ENCODE measurements at places on chromosomes 2 and 18.
A peak's percentile ranks its signal among the peaks of the same experiment; 100 is the strongest.

GRCh38 chr2:151905963-151906632, 77.9 kb upstream of the ARL5A start:
- DNase-seq, result no peak

DNA sequence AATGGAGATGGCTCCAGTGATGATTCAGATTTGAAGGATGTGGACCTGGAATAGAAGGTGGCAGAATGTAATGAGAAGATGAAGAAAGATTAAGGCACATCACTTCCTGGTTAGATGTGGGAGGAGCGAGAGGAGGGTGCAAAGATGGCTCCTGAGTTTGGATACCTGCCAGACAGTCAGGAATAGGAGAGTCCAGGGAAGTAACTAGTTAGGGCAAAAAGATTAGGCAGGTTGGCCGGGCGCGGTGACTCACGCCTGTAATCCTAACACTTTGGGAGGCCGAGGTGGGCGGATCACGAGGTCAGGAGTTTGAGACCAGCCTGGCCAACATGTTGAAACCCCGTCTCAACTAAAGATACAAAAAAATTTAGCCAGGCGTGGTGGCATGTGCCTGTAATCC, 5.6 kb downstream of the C2orf74 start:
- no peak for DNase-seq

DNA sequence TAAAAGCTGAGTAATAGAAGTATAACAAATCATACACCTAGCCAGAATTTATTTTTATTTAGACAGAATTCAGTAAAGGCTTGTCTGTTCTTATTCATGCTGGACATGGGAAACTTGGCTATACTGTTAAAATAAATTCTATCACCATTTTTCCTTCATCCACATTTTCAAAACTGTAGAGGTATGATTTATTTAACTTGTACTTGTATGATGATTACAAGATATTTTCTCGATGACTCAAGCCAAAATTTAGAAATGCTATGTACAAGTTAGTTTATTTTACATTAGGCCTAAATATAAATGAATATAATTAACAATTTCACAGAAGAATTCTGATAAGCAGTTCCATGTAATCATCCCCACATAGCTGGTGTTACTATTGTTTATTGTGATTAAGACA, 194.8 kb upstream of the DOK6 start:
- DNase-seq, result no peak

GRCh38 chr2:230946429-230947234, 21.6 kb upstream of the GPR55 start:
- DNase-seq, result no peak

DNA sequence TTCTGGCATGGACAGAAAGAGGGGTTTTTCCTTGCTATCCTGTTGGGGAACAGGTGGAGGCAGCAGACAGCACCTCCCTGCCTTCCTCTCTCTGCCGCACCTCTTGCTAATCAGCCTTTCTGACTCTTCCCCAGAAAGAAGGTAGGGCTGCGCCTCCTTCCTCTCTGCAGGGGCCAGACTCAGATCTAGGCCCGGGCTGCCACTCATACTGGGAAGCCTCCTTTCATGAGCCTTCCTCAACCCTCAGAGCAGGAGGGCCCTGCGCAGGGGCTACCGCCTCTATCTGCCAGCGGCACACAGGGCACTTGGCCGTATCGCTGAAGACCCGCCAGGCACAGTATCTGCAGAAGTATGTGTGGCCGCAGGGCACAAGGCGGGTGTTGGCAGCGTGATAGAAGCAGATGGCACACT, 7.1 kb downstream of the NEURL3 start:
- no peak for DNase-seq

DNA sequence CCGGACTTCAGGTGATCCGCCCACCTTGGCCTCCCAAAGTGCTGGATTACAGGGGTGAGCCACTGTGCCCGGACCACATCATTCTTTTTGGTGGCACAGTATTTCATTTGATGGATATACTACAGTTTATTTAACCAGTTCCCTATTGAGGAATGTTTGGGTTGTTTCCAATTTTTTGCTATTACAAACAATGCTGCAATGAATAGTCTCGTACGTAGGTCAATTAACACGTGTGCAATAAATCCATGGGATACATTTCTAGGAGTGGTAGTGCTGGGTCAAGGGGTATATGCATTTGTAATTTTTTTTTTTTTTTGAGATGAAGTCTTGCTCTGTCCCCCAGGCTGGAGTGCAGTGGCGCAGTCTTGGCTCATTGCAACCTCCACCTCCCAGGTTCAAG, 28.4 kb upstream of the XPO1 start:
- no peak for DNase-seq

DNA sequence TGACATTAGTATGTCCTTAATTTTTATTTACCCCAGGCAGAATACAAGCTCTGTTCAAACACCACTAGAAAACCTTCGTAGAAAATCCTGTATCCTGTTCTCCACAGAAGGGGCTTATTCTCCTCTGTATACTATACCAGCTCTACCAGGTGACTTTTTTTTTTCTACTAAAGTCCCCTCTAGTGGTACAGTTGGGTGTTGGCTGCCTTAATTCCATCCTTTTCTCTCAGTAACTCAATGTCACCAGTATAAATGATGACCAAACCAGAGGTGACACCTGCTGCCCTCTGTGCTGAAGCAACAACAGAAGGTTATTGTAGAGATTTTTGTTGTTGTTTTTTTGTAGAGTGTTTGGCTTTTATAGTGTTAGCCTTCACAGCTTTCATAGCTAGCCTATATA, 1322.0 kb downstream of the LRP1B start:
- DNase-seq, result no peak

DNA sequence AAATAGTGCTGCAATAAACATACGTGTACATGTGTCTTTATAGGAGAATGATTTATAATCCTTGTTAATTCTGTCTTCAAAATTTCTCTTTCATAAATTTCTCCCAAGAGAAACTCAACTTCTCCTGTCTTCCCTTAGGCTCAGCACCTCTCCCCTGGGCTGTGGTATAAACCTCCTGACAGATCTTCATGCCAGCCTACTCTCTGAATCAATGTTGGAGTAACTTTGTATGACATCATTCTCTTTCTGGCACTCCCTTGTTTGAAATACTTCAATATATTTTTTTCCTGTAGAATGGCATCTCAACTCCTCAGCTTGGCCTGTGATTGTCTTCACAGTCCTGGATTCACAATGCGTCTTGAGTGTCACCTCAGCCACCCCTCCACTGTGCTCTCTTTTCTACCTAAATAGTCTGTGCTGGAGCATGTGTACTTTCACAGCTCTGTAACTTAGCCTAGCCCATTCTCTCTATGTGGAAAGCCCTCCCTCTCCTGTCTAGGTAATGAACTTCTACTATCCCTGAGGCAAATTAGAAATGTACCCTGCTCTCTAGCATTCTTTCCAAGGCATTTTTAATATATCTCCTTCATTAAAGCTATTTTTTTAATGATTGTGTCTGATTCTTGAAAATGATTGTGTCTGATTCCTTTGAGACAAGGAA, 649.9 kb upstream of the FANCL start:
- no peak for DNase-seq

DNA sequence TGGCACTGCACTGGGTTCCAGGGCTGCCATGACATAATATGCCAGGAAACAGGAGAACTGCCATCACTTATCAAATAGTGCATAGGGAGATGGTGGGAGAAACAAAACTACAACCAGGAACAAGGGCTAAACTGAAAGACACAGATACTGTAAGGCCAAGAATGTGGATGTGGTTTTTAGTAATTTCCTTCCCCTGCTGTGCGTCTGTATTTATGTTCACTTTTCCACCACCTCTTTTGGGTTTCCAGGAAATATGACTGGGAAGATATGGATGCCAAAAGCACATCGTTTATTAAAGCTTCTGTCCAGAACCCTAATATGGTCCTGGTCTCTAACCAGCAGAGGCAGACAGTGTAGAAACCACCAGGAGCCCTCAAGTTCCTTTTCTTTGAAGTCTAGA, 759.7 kb upstream of the FANCL start:
- no peak for DNase-seq

- DNase-seq, result no peak
These were observed 40.4 kb upstream of the C1D start for GRCh38 chr2:68103030-68103708.

- DNase-seq, result no peak
These were observed 152.6 kb upstream of the PELI1 start for GRCh38 chr2:64296695-64297346.

DNA sequence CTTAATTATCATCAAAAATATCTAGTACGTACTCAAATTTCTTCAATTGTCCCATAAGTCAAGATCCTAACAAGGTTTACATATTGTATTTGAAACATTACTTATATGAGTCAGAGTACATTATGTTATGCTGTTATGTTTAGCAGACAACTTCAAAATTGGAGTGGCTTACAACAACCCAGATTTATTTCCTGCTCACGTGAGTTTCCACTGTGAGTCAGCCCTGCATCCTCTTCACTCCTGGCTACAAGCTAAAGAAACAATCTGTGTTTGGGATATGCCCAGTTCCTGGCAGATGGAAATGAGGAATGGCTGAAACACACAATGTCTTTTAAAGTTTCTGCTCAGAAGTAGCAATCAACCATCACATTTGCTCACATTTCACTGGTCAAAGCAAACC, 31.5 kb upstream of the TANC1 start:
- DNase-seq, result no peak

DNA sequence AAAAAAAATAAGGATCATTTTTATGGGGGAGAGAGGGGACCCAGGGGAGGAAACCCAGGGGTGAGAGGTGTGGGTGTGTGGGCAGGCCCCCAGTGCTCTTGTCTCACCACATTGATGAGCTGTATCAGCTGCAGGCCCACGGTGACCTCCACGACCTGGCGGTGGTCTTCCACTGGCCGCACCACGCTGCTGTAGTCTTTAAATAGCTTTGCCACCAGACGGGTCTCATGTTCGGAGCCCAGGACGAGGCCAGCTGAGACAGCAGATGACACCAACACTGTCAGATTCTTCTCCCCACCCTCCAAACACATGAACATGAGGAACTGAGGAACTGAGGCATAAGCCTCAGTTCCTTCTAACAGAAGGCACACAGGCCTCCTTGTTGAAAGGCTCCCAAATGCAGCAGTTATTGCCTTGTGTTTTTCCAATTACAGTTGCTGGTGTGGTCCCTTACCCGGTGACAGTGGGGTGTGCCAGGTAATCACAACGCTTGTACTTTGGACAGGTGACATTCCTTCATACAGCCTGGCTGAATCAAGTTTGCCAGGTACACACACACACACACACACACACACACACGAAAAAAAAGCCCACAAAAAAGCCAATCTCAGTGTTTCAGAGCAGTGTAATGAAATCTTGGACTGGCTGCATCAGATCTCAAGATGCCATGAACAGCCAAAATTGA, 4.7 kb downstream of the CHRNA1 start:
- DNase-seq, result no peak

DNA sequence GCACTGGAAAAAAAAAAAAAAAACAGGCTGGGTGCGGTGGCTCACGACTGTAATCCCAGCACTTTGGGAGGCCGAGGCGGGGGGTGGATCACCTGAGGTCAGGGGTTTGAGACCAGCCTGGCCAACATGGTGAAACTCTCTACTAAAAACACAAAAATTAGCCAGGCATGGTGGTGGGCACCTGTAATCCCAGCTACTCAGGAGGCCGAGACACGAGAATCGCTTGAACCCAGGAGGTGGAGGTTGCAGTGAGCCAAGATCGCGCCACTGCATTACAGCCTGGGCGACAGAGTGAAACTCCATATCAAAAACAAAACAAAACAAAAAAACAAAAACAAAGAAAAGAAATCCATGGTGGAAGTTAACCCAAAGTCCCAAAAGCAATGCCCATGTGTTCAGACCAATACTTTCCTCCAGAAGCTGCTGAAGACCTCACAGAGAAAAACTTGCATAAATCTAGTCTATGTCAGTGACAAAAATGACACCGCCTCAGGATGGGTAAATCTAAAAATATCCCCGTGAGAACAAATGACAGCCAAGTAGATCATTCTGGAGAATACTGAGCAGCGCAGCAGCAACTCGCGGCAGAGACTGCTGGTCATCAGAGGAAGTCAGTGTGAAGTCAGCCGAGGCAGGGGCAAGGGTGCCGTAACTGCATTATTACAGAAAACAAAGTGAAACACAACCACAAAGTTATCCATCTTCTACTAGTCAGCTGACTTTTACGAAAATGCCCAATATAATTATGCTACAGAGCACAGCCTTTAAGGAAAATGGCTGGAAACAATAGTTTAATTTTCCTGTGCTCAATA, 41.0 kb downstream of the LPIN2 start:
- DNase-seq, result peak; percentile 59

DNA sequence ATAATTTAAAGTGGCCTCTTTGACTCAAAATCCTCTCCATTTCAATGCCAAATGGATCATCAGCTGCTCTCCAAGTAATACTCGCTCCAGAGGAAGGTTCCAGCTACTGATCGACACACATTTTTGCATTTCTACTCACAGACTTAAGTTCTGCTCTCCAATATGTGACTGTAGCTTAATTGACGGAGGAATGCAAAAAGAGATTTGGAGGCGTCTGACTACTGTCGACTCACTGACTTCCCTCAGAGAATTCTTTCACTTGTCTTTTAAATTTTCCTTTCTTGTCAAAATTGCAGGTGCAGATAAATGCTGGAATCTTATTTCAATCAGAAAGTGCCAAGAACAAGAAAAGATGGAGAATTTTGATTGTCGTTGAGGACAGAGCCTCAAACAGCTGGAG, 84.1 kb upstream of the PAPOLG start:
- DNase-seq, result no peak

DNA sequence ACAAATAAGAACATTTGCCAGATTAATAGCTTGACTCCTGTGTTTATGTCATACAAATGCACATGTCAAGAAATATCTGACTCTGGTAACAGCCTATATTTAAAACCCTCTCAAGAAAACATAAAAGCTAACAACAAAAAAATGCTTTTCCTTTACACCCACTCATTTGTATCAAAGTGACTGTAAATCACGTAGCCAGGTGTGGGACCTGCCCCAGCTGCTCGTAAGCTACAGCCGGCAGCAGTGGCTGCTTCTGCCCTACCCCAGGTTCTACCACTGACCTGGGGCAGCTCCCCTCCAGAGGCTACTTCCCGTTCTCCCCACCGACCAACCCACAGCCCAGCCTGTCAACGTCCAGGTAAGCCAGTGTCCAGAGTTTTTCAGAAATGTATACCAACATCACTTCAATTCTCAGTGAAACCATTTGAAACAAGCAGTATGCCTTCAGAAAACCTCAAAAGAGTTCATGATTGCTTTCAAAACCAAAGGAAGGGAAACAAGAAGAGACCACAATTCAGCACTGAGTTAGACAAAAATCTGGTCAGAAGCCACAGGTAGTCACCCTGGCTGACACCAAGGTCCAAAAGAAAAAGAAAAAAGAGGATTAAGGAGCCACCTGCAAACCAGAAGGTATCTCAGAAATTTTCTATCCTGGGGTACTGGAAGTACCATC, 40.4 kb downstream of the KIDINS220 start:
- DNase-seq, result no peak

GRCh38 chr2:203664029-203664755, 42.2 kb upstream of the CD28 start:
- no peak for DNase-seq
